Right cardiac atrium (tissue), 5 donors: ENCODE measurements at places on chromosomes 5 and 9. TPM values are rescaled to one million over a fixed set of nuclear protein-coding genes. Genes with fewer than 3 reads are reported as not detected.

OTULINL gene
- 0.72 TPM for polyA plus RNA-seq

NIPAL4 gene
- 0.16 TPM for polyA plus RNA-seq

SPATA31C1 gene
- not detected for polyA plus RNA-seq

SPEF2 gene
- 1.7 TPM for polyA plus RNA-seq

TMEFF1 gene
- polyA plus RNA-seq = 0.02 TPM

SLC26A2 gene
- polyA plus RNA-seq = 2.2 TPM

TTC16 gene
- 0.14 TPM for polyA plus RNA-seq

LCN1 gene
- not detected for polyA plus RNA-seq

SPATA31A3 gene
- not detected for polyA plus RNA-seq

DOLK gene
- 9.6 TPM for polyA plus RNA-seq

RANBP3L gene
- 1.0 TPM for polyA plus RNA-seq

LEAP2 gene
- 1.6 TPM for polyA plus RNA-seq

PCDHGA6 gene
- polyA plus RNA-seq = 2.2 TPM

CCNG1 gene
- polyA plus RNA-seq = 77.4 TPM

PHYHD1 gene
- 57.8 TPM for polyA plus RNA-seq

ZDHHC11B gene
- polyA plus RNA-seq = 6.6 TPM

PCDHA13 gene
- polyA plus RNA-seq = 0.05 TPM

FAM163B gene
- 2.0 TPM for polyA plus RNA-seq

ORM1 gene
- 0.70 TPM for polyA plus RNA-seq

AK8 gene
- polyA plus RNA-seq = 0.66 TPM

TRIM23 gene
- polyA plus RNA-seq = 6.5 TPM

F12 gene
- 0.27 TPM for polyA plus RNA-seq
